NCI-H2081 treated with DMSO at 0.1 percent for 48 hours (cell line): ENCODE measurements at places on chromosomes 4 and X.

DNA sequence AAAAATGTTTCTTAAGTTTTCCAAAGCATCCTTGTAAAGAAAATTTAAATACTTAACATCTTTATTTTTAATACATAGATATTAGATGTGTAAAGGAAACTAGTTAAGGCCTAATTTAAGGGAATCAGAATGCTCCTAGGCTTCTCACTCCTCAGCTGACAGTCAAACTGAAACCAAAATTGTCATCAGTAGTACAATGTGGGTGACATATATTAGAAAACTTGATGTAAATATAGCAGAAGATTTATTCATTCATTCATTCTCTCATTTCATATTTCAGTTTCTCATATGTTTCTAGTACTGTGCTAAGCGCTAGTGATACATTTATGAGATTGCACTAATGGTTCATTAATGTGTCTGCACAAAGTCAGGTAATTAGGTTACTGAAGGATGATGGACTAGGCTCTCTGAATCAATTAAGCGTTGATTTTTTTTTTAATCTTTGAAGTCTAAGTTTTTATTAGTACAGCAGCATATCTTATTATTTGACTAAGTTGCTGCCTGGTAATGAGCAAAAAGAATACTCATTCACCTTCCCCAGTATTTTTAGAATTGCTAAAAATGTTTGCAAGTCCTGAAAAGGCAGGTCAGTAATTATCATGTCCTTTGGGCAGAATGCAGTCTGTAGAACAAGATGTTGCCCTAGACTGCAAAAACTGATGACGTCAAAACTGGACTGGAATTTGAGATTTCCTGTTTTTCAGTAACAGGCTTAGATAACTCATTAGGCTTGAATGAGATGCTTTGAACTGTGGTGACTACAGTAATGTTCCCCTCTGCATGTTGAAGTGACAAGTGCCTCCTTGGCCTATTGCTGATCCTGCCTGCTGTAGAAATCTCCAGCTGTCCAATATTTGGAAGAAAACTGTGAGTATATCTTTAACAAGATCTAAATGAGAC is 128.7 kb downstream of the ARHGAP24 start:
- DNase-seq: no peak

DNA sequence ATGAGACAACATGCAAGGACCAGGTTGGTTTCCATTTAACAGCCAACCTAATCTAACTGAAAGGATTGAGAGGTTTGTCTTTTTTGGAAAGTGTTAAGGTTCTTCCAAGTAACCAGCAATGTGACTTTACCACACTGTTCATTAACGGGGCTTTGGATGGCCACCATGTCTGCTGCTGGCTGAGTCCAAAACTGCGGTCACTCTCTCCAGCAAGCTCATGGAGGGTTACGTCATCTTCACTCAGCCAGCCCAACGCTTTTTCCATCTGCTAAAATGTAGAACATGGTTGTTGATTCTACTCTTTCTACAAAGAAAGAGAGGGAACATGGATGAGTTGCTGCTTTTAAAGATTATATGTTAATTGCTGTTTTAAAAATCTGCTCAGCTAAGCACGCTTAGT is 11.0 kb downstream of the PKD2 start:
- no peak for DNase-seq

DNA sequence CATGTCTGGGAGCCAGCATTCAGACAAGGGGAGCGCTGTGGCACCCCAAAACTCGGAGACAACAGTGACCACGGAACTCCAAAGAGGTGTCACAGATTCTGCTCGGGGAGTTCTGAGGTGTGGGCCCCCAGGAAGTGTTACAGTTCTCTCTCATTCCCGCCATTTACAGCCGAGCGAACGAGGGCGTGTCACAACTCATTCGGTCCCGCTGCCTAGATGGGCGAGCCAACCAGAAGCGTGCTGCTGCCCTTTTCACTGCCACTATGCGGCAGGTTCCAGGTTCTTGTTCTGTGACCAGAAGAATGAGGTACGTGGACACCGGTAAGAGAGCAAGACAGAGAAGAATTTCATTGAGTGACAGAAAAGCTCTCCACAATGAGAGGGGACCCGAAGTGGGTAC is 1370.6 kb upstream of the AGA start:
- DNase-seq: no peak

DNA sequence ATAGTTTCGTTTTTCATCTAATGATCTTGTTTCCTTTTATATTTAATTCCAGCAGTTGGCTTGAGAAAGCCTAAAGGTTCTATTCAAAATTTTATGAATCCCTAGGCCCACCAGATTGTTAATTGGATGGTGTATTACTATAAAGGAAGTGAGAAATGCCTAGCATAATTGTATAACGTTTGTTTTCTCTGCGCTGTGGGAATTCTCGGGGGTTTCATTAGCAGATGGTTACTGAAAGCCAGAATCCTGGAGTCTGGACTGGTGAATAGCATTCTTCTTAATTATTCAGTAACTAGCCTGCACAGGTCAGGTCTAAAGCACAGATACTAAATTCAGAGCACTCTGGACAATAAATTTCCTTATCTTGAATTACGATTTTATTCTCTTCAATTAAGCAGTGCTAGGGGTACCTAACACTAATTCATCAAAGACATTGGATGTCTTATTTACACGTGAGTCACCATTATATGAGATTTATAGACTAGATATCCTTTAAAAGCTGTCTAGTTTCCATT is 459.4 kb downstream of the DTHD1 start:
- peak; percentile 24 for DNase-seq

DNA sequence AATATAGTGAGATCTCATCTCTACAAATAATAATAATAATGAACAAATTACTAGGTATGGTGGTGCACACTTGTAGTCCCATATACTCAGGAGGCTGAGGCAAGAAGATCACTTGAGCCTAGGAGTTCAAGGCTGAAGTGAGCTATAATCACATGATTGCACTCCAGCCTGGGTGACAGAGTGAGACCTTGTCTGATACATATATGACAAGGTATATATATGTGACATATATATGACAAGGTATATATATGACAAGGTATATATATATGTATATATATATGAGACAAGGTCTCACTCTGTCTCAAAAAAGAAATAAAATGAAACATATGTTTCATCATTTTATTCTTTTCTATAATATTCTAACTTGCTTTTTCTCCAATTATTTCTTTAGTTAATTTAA is 278.1 kb upstream of the TET2 start:
- DNase-seq: no peak

GRCh38 chrX:10932842-10933440 is 178.2 kb upstream of the HCCS start:
- DNase-seq: peak; percentile 8

DNA sequence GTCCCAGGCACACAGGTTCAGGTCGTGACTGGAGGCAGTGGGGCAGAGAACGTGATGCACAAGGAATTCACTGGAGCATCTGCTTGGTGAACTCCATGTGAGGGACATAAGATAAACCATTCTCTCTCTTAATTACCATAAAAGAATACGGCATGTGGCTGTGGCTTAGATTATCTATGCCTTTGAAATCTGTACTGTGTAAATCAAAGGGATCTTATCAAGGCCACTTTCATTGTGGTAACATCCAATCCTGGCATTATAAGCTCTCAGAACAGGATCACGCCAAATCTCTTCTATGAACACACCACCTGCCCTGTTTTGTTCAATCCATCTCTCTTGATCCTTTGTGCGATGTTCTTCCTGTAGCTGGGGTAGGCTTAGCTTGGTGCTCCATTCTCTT is 192.3 kb downstream of the SPATA18 start:
- no peak for DNase-seq

GRCh38 chrX:69080855-69081465 is 84.3 kb downstream of the PJA1 start:
- DNase-seq: no peak

DNA sequence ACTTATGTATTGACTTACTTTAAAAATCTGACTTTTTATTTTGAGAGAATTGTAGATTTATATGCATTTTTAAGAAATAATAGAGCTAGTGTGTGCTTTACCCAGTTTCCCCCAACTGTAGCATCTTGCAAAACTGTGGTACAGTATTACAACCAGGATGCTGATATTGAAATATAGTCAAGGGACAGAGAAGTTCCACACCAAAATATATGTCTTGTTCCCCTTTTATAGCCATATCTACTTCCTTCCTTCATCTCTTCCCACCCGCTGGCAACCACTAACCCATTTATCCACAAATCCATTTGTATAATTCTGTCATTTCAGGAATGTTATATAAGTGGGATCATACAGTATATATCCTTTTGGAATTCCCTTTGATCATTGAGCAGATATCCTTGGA is 16.8 kb downstream of the KDM6A start:
- no peak for DNase-seq

GRCh38 chr4:84875636-84876371 is 90.7 kb downstream of the WDFY3 start:
- DNase-seq: no peak

GRCh38 chr4:113809311-113809710 is 47.8 kb upstream of the CAMK2D start:
- no peak for DNase-seq

DNA sequence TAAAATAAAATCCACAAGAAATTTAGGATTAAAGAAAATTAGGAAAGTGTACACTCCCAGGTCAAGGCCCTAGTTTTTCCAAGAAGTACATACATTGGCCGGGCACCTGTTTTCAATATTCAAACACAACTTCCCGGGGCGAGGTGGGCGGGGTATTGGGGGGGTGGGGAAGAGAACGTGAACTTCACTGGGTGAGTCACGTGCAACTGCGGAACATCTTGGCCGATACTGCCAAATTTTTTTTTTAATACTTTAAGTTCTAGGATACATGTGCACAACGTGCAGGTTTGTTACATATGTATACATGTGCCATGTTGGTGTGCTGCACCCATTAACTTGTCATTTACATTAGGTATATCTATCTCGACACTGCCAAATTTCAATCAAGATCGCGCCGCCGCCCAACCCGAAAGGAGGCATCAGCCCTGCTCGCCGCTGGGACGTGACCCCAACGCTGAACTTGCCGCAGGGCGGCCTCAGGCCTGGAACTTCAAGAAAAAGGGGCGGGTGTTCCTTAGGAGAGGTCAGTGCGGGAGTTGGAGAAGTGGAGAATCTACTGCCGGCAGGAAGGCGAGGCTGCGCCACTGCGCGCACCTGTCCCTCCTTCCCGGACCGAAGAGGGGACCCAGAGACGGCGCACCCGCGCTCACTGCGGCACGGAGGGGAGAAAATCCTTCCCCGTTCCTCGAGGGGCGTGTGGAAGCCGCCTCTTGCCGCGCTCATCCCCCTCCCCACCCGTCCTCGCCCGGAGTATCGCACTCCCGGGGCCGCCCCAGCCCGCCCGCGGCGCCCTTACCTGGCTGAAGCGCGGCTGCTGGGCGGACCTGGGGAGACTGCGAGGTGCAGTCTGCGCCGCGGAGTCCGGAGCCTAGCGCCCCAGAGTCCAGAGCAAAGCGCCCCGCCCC is at the start of gene TEC:
TEC (minus strand) TSS at position 883 of the 905 bp plus-strand sequence. CDS start 41,224 bp downstream, outside the sequence.
- DNase-seq: no peak

GRCh38 chr4:139575072-139575471 is 19.1 kb upstream of the SETD7 start:
- no peak for DNase-seq

DNA sequence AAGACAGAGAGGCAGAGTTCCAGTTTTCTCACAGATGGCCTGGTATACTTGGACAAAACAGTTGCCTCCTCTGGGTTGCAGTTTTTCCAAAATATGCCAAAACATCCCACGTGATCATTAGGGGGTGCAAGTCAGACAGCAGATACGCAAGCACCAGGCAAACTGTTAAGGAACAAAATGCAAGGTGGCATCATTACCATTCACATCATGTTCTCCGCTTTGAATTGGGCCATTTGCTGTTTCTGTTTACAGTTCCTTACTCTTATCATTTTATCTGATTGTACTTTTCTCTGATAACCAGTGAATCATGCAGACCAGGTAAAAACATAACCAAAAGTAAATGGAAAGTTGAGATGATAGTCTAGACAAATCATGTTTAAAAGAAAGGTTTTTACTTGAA is 16.4 kb upstream of the HMGB3 start:
- no peak for DNase-seq

DNA sequence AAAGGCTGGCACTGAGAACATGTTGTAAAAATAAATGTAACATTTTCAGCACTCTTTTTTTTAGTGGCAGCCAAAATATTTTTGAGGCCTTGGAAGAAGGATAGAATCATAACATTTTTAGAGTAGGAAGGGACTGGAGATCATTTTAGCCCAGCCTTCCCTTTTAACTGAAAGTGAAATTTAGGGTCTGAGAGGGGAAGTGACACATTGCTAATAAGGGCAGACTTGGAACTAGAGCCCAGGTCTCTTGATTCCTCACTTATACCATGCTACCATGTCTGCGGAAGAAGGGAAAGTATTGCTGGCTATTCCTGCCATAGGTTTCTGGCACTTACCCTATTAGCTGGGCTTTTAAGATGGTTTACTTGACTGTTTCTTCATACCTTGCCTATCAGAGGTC is 4.8 kb downstream of the WDR44 start:
- DNase-seq: no peak

GRCh38 chr4:111475001-111475400 is 670.3 kb upstream of the FAM241A start:
- no peak for DNase-seq

GRCh38 chr4:4792466-4792865 is 67.0 kb upstream of the MSX1 start:
- no peak for DNase-seq

GRCh38 chrX:39361736-39362135 is 560.5 kb downstream of the MID1IP1 start:
- DNase-seq: no peak

GRCh38 chr4:90503677-90504076 is 376.5 kb downstream of the CCSER1 start:
- no peak for DNase-seq

DNA sequence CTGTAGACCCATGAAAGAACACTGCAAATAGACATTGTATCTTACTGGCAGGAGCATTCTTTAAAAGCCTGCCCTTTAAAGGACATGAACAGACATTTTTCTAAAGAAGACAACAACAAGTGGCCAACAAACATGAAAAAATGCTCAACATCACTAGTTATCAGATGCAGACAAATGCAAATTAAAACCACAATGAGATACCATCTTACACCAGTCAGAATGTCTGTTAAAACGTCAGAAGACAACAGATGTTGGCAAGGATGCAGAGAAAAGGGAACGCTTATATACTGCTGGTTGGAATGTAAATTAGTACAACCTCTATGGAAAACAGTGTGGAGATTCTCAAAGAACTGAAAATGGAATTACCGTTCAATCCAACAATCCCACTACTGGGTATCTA is 77.2 kb downstream of the ATP10D start:
- no peak for DNase-seq

- no peak for DNase-seq
Measured at GRCh38 chrX:76920607-76921006, 493.1 kb downstream of the MAGEE1 start.

GRCh38 chr4:89351201-89351600 is 43.6 kb upstream of the GPRIN3 start:
- DNase-seq: no peak
